ENCODE measurements at places on chromosomes 2 and 18. TPM values are rescaled to one million over a fixed set of nuclear protein-coding genes. Genes with fewer than 3 reads are reported as not detected.

LYPD1 gene
- total RNA-seq: 5.5 TPM

FSHR gene
- not detected for total RNA-seq

TFPI gene
- 239 TPM for total RNA-seq

GREB1 gene
- total RNA-seq: 0.29 TPM

SLC5A7 gene
- total RNA-seq: not detected

MPP4 gene
- 0.44 TPM for total RNA-seq

POMC gene
- not detected for total RNA-seq

CD8B2 gene
- not detected for total RNA-seq

NRP2 gene
- 132 TPM for total RNA-seq

SOWAHC gene
- 5.0 TPM for total RNA-seq

ELOA2 gene
- total RNA-seq: not detected

GPR155 gene
- 1.6 TPM for total RNA-seq

SKOR2 gene
- not detected for total RNA-seq

COL6A3 gene
- 482 TPM for total RNA-seq

MYO7B gene
- 0.43 TPM for total RNA-seq

LAMA3 gene
- 0.88 TPM for total RNA-seq

MALL gene
- 2.4 TPM for total RNA-seq

KIAA2012 gene
- total RNA-seq: not detected

FEV gene
- not detected for total RNA-seq

MEP1B gene
- total RNA-seq: not detected

FRZB gene
- total RNA-seq: 0.14 TPM

GPR35 gene
- total RNA-seq: 0.14 TPM

PRSS56 gene
- not detected for total RNA-seq

CCDC150 gene
- 3.7 TPM for total RNA-seq

ABCG8 gene
- total RNA-seq: not detected

ALK gene
- total RNA-seq: not detected

C1GALT1C1L gene
- 0.29 TPM for total RNA-seq

CENPA gene
- total RNA-seq: 12.2 TPM

SERPINB10 gene
- total RNA-seq: 1.1 TPM

RBM43 gene
- 3.0 TPM for total RNA-seq

PHOSPHO2 gene
- total RNA-seq: 1.3 TPM

SCN9A gene
- total RNA-seq: 60.1 TPM

TP53I3 gene
- 58.6 TPM for total RNA-seq

PLEKHH2 gene
- 1.1 TPM for total RNA-seq

TEX44 gene
- total RNA-seq: not detected

CAPN14 gene
- not detected for total RNA-seq

IMMT gene
- total RNA-seq: 92.1 TPM

GPR75 gene
- total RNA-seq: 4.9 TPM

PSD4 gene
- total RNA-seq: 1.1 TPM

KIF1A gene
- total RNA-seq: not detected

SLC66A2 gene
- total RNA-seq: 40.8 TPM

RAD51AP2 gene
- under 0.01 TPM for total RNA-seq

ATF2 gene
- total RNA-seq: 66.9 TPM

HOXD4 gene
- 1.4 TPM for total RNA-seq

GKN2 gene
- 0.22 TPM for total RNA-seq

All from placental pericyte (primary cell).